ENCODE measurements at places on chromosomes 7 and 10. TPM values are rescaled to one million over a fixed set of nuclear protein-coding genes. Genes with fewer than 3 reads are reported as not detected.

DNA sequence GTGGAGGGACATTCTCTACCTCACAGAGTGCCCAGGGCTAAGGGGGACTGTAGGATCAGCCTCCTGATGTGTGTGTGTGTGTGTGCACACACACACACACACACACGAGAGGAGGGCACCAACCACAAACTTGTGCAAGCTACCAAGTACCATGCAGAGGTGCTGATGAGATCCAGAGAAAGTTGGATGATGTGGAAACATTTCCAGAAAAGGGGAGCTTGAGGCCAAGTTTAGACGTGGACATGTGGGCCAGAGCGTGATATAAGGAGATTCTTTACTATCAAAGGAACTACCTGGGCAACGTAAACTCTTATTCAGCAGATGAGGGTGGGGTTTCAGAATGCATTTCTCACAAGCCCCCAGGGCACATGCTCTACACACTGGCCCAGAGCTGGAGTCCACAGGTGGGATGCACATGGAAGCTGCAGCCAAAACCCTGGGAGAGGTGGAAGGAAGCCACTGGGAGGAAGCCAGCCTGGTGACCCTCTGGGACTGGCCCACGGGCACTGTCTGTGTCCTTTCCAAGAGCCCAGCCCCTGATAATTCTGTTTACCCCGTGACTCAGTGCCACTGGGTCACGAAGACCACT lies 53.5 kb downstream of the DLG5 start:
- DNase-seq, result no peak

Gene MKI67
- 113 TPM for total RNA-seq

Gene ANXA8L1
- not detected for total RNA-seq

- DNase-seq, result no peak
These were observed 415.1 kb downstream of the INHBA start for GRCh38 chr7:41287559-41288335.

Gene SPDYE2B
- not detected for total RNA-seq

Gene NEBL
- 0.11 TPM for total RNA-seq

Gene PRPS1L1
- not detected for total RNA-seq

DNA sequence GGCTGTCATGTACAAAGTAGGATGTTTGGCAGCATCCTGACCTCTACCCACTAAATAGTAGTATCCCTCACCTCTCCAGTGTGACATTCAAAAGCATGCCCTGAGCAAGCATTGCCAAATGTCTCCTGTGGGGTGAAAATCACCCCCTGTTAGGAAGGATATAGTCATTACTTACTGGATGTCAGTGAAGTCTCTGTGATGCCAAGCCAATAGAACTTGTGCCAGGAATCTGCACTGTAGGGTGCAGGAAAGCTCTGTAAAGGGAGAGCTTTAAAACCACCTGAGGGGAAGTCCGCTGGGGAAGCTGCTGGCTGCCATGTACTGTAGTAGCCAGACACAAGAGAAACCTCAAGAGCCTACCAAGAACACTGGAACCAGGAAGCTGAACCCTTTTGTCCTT lies 170.7 kb upstream of the DKK1 start:
- DNase-seq, result no peak

DNA sequence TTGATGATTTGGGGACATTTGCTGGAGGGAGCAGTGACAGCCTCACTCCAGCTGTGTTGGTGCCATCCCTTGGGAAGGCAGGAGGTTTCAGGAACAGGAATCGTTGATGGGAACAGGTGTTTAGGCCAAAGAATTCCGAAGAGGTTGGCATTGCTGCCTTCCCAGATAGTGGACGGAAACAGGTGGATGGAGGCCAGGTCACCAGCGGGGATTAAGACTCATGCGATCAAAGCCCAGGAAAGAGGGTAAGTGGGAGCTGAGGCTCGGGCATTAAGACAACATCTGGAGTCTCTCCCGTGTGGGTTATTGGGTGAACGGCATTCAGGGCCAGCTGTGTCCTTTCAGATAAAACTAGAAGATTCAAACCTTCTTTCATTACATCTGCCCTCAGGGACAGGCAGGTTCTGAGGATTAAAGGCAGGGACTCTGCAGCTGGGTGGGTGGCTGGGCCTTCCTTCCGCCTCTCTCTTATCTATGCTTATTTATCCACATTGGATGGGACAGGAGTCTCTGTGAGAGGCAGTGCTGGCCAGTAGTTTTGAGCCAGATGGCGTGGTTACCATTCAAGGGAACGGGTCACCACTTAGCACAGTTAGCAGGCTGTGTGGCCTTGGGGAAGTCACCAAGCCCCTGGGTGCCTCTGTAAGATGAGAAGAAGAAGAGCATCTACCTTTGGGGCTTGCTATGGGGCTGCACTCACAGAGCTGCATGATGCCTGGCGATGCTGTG lies 67.6 kb downstream of the INSIG1 start:
- no peak for DNase-seq

- DNase-seq, result no peak
These were observed 27.9 kb upstream of the CDK14 start for GRCh38 chr7:90568213-90568612.

DNA sequence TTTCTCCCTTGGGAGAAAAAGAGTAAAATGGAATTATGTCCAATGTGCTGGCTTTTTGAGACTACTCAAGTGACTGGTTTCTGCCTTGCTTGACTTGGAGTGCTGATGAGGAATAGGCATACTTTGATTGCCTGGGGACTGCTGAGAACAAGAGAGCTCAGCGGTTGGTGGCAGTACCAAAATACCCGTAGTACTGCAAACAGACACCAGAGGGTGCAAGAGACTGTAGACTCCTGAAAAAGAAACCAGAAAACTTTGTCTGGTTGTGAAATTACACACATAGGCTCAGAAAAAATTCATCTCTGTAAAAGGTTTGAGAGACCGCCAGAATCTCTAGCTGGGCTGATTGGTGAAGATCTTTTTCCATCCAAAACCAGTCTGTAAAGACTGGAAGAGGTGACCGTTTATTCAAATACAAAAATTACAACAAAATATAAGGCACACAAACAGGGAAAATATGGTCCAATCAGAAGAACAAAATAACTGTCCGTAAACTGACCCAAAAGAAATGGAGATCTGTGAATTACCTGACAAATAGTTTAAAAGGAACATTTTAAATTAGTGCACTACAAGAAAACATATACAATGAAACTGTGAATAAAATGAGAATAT lies 18.5 kb downstream of the BICC1 start:
- peak; percentile 30 for DNase-seq

DNA sequence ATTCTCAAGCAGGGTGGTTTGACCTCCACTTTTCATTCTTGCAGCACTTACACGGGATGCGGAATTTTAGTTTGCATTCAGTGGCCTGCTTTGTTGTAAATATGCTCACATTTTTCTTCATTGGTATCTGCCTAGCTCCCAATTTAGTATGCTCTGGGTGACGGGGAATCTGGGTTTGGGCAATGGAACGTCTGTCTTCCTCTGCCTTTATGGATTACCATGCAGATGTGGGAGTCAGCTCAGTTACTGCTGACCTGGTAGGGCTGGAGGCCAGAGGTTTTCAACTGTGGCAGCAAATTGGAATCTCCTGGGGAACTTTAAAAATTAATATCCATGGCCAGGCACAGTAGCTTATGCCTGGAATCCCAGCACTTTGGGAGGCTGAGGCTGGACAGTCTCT lies 161.6 kb downstream of the CAMK1D start:
- no peak for DNase-seq

Gene MEOX2
- not detected for total RNA-seq

Gene RP9
- total RNA-seq, result 26.0 TPM

DNA sequence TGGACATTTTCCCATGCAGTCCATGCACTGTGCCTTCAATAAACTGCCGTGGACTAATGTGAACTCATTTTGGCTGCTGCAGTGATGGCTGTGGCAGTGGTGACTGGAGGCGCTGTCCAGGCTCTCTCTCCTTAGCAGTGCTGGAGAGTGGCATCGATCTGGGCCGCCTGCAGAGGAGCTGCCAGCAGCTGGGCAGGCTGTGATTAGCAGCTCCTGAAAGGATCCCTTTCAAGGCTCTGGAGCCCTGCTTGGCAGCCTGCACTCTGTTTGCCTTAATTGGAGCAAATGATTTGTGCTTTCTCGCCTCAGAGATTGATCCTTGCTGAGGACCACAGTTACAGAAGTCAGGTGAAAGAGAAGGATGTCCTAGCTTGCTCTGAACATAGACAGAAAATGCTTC lies 130.1 kb upstream of the VWC2 start:
- DNase-seq, result no peak

GRCh38 chr7:143848192-143848591 lies 53.8 kb downstream of the TCAF1 start:
- DNase-seq, result no peak

- DNase-seq, result no peak
These were observed 185.6 kb downstream of the PAXIP1 start for GRCh38 chr7:154817224-154817896.

Gene CALY
- total RNA-seq, result 1.3 TPM

DNA sequence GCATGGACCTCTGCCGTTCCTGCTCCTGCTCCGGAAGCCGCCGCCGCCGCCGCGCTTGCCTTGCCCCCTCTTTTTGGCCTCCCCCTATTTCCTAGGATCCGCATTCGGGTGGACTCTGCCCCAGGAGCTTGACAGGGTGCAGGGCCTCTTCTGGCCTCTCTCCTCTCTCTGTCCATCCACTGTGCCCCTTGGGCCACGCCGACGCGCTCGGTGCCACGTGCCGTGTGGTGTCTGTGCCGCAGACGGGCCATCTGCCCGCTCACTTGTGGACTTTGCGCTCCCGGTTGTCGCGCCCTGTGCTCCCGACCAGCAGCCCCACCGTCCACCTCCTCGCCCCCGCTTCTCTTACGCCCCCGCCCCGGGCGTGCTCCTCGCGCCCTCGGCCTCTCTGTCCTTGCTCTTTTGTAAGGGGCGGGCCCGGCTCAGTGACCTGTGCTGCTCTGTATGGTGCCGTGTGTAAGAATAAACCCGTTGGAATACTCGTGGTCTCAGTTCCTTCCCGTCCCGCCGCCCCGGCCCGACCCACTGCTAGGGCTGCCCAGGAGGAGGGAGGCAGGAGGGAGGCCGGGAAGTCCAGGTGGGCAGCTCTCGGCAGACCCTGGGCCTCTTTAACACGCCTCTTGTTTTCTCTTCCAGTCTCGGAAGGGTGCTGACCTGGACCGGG lies 37.0 kb downstream of the AGAP3 start:
- no peak for DNase-seq

GRCh38 chr10:5509236-5509635 lies 9.9 kb upstream of the CALML5 start:
- no peak for DNase-seq

DNA sequence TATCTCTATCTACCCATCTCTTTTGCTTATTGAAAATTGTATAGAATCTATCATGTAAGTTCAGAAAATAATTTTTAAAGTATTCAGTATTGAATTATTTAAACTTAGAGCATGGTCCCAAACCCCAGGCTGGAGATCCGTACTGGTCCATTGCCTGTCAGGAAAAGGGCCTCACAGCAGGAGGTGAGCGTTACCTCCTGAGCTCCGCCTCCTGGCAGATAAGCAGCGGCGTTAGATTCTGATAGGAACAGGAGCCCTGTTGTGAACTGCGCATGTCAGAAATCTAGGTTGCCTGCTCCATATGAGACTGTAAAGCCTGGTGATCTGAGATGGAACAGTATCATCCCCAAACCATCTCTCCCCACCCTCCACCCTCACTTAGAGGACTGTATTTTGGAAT lies 266.0 kb upstream of the CNTNAP2 start:
- no peak for DNase-seq

Gene GIMAP5
- total RNA-seq, result 70.4 TPM

Gene CDC14C
- total RNA-seq, result not detected

GRCh38 chr10:117152668-117153067 lies 14.6 kb upstream of the VAX1 start:
- DNase-seq, result no peak

DNA sequence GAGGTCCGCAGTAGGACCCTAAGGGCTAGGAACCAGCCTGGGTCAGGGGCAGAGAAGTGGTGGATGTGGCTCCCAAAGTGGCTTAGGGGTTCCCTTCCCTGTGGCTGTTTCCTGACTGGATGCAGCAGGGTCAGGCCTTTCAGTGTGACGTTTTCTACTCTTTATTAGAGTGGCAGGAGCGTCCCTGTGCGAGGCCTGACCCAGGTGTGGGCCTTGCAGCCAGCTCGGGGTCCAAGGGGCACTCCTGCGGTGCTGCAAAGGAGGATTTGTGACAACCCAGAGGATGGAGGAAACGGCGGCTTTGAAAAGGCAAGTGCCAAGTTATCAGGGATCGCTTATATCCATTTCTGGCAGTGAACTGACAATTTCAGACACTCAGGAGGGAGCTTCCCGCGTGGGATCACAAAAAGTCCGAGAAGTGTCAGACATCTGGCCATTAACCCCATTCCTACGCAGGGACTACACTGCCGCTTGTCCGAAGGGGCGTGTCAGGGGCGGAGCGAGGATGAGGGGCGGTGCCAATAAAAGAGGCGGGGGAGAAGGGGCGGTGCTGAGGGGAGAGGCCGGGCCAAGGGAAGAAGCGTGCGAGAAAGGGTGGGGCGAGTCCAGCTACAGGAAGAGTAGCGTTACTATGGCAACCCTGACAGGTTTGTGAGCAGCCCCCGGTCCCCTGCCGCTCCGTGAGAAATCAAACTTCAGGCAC lies 98.8 kb upstream of the ZNF722 start:
- DNase-seq, result peak; percentile 35

Gene LRRD1
- not detected for total RNA-seq

- no peak for DNase-seq
These were observed 13.2 kb upstream of the FRMPD2 start for GRCh38 chr10:48287417-48288391.

Gene C10orf95
- 0.57 TPM for total RNA-seq

DNA sequence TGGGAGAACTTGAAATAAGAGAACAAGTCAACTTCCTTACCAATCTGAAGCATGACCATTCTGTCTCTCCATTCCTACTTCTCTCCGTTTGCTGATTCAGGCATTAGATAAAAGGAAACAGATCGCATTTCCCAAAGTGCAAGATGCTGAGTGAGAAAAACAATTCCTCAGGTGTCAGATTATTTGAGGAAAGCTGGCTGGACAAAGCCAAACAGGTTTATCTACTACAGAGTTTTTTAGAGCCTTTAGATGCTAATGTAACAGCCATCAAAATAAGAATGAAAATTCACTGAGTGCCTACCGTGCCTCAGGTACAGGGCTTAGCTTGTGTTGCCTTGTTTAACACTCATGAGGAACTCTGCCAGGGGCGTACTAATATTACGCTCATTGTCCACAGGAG lies 135.9 kb upstream of the MBL2 start:
- no peak for DNase-seq

Gene LHFPL3
- not detected for total RNA-seq

Gene ERVW-1
- not detected for total RNA-seq

DNA sequence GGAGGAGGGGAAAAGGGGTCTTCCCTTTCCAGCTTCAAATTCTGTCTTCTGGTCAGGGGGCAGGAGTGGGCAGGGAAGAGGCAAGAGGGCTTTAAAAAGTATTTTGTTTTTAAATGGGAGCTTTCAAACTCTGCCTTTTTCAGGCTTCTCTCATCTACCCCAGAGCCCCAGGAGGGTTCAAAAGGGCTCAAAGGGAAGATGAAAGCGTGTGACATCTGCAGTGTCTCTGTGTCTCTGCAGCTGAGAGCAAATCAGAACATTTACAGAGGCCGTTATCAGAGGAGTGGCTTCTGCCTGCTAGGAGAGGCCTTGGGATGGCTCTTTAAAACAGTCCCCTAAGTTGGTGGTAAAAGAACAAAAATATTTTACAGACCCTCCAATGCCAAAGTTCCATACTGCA lies 30.3 kb downstream of the TRIM8 start:
- DNase-seq, result no peak

Gene MMP21
- 0.11 TPM for total RNA-seq

Gene ZNF736
- total RNA-seq, result 22.8 TPM

GRCh38 chr10:88205842-88206446 lies 342.5 kb downstream of the PTEN start:
- no peak for DNase-seq

- no peak for DNase-seq
These were observed 525.3 kb upstream of the CELF2 start for GRCh38 chr10:10492420-10492819.

GRCh38 chr10:71671994-71672946 lies 47.3 kb downstream of the C10orf105 start:
- DNase-seq, result no peak
